Mesenteric fat pad (tissue), 1 donor: ENCODE measurements at places on chromosomes 7 and 10. TPM values are rescaled to one million over a fixed set of nuclear protein-coding genes. Genes with fewer than 3 reads are reported as not detected.
A peak's percentile ranks its signal among the peaks of the same experiment; 100 is the strongest.

DNA sequence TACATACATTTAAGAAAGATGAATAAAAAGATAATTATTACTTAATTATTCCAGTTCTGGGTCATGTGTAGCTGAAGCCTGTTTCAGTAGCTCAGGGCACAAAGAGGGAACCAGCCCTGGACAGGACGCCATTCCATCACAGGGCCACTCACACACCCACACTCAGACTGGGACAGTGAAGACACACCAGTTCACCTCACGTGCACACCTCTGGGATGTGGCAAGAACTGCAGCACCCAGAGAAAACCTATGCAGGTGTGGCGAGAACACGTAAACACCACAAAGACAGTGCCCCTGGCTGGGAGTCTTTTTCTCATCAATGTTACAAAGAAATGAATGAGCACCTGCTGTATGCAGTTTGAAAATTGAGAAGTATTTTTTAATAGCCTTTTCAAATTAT is 1.6 kb upstream of the IDI1 start:
- DNase-seq: no peak

- DNase-seq: no peak
Observed at GRCh38 chr10:63376560-63377304, 89.0 kb downstream of the JMJD1C start.

GRCh38 chr7:1857487-1858421 is 187.7 kb downstream of the ELFN1 start:
- no peak for DNase-seq

DNA sequence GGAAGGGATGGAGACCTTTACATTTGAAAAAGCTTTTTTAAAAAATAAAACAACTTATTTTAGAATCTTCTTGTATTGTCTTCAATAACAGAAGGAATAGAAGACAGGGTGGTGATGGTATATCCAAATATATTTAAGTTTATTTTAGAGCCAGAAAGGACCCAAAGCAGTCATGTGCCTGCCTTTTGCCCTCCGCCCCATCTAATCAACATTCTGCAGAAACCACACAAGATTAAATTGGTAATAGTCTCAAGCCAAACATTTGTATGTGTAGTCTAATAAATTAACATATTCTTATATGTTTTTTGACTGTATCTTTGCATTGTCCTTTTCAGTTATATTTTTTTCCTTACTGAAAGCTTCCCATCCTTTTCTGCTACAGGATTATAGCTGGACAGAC is 16.5 kb upstream of the NUP42 start:
- DNase-seq: no peak

GNAT3 gene
- not detected for total RNA-seq

PON1 gene
- total RNA-seq: 0.19 TPM

DNA sequence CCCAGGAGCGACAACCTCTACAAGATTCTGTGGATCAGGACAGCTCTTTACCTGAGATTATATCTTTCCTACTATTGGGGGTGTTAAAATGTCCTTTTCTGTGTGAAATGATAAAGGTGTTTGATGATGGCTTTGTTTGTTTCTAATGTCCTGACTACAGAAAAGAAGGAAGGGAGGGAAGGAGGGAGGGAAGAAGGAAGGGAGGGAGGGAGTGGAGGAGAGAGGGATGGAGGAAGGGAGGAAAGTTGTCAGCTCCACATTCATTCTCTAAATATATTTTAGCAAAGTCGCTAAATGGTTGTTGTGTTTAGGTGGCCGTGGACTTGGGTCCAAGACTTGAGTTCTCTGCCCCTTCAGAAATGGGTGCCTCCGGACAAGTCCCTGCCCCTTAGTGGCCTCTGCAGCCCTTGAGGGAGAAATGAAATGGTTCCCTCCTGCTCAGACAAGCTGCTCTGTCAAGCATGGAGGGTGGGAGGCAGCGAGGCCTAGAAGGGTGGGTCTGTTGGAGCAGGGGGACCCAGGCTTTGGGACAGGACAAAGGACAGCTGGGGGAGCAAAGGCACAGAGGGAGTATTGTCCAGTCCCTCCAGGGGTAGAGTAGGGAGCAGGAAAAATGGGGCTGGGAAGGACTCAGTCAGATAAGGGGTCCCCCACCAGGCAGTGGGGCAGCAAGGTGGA is 4.4 kb downstream of the RGS10 start:
- peak; percentile 75 for DNase-seq

MINDY4 gene
- total RNA-seq: 6.8 TPM

DNA sequence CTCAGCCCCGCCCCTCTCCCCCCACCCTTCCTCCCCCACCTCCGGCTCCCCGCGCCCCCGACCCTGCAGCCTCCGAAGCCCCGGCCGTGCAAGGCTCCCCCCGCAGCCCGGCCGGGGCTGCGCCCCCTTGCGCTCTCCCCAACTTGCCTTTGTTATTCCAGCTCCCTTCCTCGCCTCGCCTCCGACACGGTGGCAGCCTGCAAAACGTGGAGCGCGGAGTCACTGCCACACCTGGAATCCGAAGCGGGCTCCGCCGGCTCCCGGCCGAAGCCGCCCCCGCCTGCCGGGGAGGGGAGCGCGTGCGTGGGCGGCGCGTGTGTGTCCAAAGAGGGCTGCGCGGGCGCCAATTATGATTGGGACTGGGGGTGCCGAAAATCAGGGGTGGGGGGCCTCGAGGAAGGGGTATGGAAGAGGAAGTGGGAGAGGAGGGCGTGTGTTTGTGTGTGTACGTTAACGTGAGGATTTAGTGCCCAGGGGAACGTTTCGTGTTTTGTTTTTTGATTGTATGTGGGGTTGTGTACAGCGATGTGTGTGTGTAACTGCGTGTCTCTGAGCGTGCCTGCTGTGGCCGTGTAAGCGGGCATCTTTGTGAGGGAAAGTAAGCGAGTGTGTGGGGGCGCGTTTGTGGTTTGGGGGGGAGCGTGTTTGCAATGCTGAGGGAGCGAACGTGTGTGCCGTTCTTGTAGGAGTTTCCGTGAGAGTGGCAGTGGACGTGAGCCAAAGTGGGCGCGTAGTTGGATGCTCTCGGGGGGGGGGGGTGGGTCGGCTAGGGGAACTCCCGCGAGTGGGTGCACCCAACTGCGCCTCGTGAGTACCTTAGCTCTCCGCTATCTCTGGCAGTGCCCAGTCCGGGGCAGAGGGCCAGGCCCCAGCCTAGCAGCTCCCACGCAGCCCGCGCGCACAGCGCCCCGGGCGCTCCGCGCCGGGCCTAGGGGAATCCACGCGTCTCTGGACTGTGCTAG is 1.2 kb upstream of the ZMIZ1 start:
- DNase-seq: peak; percentile 96

CHN2 gene
- total RNA-seq: 11.0 TPM

- peak; percentile 39 for DNase-seq
Observed at GRCh38 chr7:152594801-152595200, 81.1 kb downstream of the XRCC2 start.

TAS2R3 gene
- total RNA-seq: 0.61 TPM

GTF2IRD2 gene
- 26.8 TPM for total RNA-seq

GRCh38 chr10:12535656-12536055 is 186.3 kb downstream of the CAMK1D start:
- DNase-seq: no peak

DNA sequence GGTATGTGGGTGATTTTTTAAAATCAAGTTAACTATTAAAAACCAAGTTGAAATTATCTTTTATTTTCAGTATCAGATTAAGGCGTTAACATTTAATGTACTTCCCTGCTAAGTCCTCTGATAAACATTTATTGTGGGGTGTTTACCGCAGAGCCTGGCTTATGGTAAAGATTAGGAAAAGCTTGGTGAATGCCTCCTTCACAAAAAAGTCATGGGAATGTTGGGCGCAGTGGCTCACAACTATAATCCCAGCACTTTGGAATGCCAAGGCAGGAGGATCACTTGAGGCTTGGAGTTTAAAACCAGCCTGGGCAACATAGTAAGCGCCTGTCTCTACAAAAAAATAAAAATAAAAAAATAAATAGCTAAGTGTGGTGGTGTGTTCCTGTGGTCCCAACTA is 53.3 kb downstream of the WAC start:
- DNase-seq: no peak

DNA sequence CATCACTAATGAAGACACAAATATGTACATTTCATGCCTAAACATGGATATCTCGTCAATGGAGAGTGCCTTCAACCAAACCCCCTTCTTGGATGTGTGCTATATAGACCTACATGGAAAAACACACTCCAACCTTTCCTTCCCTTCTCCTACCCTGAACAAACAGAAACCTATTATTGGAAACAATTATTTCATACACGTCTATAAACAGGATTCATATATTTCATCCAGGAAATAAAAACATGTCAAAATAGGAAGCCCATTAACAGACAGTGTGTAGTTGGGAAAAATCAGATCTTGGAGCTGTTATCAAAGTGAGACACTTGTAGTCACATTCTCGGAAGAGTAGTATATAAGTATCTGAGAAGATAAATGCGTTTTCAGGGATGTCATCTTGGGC is 81.1 kb downstream of the NRP1 start:
- no peak for DNase-seq

DNA sequence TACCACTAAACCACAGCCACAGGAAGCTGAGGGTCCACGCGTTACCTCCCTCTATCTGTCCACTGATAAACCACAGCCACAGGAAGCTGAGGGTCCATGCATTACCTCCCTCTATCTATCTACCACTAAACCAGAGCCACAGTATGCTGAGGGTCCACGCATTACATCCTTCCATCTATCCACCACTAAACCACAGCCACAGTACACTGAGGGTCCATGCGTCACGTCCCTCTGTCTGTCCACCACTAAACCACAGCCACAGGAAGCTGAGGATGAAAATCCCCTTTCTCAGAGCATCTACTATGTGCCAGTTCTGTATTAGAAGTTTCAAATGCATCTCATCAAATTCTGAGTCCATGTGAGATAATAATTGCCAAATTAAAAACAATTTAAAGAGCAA is 589.3 kb downstream of the DNAJB6 start:
- no peak for DNase-seq
